Natural killer cell (primary cell): ENCODE measurements at places on chromosomes 3 and 15.
A peak's percentile ranks its signal among the peaks of the same experiment; 100 is the strongest.

- DNase-seq: no peak
Measured at GRCh38 chr3:134231131-134231530, 19.5 kb downstream of the RYK start.

DNA sequence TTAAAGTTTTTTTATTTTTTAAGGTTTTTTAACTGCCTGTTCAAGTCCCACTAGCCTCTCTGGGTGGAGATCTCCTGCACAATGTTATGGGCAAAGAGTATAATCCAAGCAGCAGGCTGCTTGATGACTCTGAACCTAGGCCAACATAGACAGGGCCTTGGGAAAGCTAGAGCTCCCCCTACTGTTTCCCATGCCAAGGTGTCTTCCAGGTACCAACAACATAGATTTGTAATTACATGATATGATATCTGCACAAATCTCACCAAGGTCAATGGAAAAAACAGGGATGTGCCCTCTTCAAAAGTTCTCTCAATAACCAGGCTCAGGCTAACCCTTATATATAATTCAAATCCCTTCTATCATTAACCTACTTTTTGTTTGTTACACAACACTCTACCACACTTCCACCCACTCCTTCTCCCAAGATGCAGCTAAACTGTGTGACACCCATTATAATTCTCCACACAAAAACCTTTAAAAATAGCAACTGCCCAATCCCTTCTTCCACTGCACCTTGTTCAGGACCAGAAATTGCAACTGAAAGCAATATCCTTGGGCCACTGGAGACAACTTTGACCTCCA, 43.8 kb downstream of the RBM15B start:
- DNase-seq: peak; percentile 78

- DNase-seq: no peak
Measured at GRCh38 chr3:13598926-13599886, 50.3 kb downstream of the FBLN2 start.

GRCh38 chr3:184259878-184260723, 1.3 kb downstream of the CAMK2N2 start:
- DNase-seq: peak; percentile 53

- DNase-seq: no peak
Measured at GRCh38 chr15:56929399-56929798, 11.0 kb downstream of the TCF12 start.

GRCh38 chr3:157373783-157374182, 62.9 kb upstream of the PTX3 start:
- no peak for DNase-seq

DNA sequence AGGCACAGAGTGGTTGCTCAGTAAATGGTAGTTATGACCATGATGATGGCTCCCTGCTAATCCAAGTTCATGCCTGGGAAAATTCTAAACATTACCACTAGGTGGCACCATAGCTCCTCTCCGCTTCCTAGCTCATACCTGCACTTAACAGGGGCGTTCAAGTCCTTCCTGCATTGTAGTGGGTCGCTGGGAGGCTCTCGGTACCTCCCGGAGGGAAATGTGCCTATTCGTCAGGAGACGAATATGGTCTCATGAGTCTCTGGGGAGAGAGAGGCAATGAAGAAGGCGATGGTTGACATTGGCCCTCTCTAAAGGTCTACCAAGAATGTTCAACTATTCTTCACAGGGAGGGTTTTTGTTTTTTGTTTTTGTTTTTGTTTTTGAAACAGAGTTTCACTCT, 10.9 kb downstream of the MESP1 start:
- peak; percentile 84 for DNase-seq

GRCh38 chr3:1007866-1008265, 85.0 kb upstream of the CNTN6 start:
- no peak for DNase-seq

DNA sequence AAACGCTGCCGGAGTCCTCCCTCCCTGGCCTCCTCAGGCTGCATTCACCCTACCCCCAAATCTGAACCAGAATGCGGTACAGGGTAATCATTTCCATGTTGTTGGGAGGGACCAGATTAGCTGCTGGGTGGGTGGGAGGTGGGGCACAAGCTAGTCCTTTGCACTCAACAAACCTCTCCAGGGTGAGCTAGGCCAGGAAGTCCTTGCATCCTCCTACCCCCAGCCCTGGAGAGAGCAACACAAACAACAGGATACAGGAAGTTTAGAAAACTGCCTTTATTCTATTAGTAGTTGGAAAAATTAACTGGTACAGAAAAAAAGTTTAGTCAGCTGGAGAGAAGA, 702 bp upstream of the GPX1 start:
- no peak for DNase-seq

DNA sequence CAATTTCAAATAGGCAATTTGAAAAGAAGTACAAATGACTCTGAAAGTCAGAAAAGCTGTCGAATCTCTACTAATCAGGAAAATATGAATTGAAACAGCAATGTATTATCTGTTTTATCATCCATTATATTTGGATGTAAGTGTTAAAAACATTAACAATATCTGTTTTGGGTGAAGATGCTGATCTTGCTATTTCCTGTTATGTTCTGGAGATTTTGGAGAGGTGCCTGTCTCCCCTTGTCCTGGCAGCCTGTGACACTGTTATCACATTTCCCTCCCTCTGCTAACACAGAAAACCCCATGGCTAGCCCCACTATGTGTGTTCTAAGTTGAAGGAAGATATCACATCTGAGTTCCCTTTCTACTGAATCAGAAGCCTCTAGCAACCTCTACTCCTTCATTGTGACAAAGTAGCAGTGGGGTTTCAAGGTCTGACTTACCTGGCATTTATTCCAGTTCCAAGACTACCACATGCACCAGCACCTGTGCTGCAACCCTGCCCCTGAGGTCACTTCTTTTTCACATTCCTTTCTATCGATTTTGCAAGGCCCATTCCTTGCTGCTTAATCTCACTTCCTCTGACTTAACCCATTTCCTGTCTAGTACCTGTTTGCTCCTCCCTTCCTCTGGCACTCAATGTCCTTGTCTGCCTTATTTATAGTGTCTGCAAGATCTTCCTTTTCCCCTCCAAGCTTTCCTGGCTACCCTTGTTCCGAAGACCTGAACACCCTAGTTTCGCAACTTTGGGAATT, 95.5 kb upstream of the COL8A1 start:
- no peak for DNase-seq

GRCh38 chr3:195001961-195002861, 268.7 kb downstream of the XXYLT1 start:
- DNase-seq: peak; percentile 41

DNA sequence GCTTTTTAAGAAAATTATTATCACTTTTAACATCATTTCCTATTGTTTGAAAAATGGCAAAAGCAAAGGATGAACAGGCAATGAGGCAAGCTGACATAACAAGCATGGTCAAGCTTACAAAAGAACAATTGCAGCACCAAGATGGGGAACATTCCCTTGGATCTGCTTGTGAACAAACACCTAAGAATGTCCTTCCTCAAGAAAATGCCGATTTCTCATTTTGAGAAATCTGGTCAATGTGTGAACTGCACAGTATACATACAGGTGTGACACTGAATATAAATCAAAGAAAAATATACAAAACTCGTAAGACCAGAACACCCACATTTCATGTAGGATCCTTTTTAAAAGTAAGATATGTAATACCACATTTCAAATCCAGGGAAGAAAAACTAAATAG, 58.9 kb downstream of the LRRFIP2 start:
- no peak for DNase-seq

DNA sequence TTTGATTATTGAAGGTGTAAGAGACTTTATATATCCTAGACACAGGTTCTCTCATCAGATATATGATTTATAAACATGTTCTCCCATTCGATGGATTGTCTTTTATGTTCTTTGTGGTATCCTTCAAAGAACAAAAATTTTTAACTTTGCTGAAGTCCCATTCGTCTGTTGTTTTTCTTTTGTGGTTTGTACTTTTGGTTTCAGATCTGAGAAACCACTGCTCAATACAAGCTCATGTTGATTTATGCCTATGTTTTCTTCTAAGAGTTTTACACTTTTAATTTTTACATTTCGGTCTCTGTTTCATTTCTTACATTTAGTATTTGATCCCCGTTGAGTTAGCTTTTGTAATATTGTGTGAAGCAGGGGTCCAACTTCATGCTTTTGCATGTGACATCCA, 103.3 kb upstream of the SPRED1 start:
- no peak for DNase-seq

DNA sequence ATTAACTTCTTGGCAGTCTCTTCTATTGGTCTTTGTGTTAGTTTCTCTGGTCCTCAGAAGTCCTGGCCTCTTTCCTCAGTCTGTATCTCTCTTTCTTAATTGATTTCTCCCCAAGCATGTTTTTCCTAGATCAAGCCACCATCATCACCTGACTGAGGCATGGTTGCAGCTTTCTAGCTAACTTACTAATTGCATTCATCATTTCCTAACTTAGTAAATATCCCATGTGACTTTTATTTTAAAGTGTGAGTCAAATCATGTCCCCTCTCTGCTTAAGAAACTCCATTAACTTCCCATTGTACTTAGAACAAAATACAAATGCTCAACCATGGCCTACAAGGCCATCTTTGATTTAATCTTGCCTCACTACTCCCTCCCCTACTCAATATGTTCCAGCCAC, 135.4 kb upstream of the FRMD4B start:
- DNase-seq: no peak

GRCh38 chr15:39756806-39757522, 25.7 kb downstream of the FSIP1 start:
- DNase-seq: no peak

- DNase-seq: no peak
Measured at GRCh38 chr15:99955532-99955931, 222.3 kb upstream of the LYSMD4 start.

GRCh38 chr15:62904041-62904910, 138.3 kb upstream of the TPM1 start:
- DNase-seq: no peak

DNA sequence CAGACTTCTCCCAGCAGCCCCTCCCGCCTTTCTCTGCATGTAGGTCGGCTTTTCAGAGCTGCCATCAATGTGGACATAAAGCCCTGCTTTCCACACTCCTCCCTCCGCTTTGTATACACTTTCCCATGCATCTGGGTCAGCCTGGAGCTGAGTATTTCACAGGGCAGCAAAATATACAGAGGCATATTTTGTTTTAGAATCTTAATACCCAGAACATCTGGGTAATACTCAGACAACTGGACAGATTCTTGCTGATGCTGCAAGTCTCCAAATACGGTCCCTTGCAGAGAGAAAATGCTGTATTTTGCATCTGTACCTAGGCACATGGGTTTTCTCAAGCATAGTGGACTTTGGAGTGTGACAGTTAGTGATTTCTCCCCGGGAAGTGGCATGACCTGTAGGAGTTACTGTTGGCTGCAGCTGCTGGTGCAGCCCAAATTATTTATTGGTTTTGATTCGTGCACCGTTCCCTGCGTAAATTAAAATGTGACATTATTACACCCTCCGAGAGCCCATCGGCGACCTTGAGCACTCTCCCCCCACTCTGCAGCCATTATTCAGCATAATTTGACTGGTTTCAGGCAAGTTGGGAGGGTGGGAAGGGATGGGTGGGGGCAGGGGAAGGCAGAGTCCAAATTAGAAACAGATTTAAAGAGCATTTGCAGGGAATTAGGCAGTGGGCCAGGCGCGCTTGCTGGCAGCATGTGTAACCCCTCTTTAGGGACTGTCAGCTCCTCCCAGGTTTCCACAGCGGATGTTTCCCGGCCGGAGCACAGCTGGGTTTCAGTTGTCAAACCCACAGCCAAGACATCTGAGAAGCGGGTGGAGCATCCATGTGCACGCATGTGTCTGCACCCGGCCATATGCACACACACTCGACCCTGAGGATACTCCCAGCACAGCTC, 100.8 kb downstream of the CPN2 start:
- DNase-seq: no peak

GRCh38 chr3:62670351-62670750, 204.9 kb downstream of the CADPS start:
- no peak for DNase-seq

DNA sequence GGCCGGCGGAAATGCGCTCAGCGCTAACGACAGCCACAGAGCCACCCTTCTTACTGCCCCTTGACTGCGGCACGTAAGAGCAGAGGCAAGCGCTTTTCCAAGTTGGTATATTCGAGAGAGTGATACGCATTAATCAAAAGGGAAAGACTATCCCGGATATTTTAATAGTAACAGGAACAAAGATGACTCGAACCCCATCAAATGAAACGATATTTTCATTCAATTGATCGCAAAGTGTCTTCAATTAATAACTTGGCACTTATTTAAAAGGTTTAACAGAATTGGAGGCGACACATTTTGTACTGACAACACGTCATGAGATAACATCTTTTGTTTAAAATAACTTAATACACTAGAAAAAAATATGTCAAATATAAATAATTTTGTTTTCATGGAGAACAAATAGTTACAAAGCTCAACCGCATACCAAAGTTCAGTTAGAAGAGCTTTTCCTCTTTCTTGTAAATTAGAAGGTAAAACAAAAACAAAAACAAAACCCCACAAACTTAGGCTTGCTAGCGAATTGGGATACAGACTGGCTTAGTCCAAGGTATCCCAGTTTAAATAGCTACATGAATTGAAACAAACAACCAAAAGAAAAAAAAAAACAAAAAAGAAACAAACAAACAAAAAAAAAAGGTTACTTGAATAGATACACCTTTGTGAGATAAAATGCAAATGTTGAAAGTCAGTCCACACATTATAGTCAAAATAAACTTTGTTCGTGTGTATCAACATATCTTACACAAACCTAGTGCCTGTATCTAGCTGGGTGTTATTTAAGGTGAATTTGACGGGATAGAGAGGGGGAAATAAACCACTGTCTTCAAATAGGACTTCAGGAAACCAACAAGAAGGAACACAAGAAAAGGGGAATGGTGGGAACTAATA, 10.2 kb downstream of the SHOX2 start:
- DNase-seq: no peak

GRCh38 chr3:151933234-151933853, 59.9 kb downstream of the SUCNR1 start:
- no peak for DNase-seq

DNA sequence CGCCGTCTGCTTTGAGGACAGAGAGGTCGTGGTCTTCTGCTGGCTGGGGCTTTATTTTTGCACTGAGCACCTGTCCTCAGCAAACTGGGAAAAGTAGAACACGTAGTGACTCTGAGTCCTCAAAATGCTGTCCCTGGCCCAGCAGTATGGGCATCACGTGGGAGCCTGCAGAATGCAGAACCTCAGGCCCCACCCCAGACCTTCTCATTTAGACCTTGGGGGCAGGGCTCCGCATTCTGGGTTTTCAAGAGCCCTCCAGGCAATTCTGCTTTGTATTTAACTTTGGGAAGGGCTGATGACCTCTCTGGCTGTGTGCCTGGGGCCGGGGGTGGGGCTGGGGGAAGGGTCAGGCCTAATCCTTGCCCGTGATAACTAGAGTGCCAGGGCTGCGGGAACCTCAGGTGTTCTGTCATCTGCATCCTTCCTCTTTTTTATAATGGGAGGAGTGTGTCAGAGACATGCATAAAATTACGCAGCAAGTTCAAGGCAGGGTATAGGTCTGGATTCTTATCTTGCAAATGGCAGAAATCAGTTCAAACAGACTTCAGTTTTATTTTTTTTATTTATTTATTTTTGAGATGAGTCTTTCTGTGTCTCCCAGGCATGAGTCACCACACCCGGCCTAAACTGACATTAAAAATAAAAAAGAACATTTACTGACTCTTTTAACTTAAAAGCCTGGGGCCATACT, 11.1 kb downstream of the SLC6A6 start:
- no peak for DNase-seq
